Adipose tissue (tissue), 3 donors: ENCODE measurements at places on chromosomes 2 and 18. TPM values are rescaled to one million over a fixed set of nuclear protein-coding genes. Genes with fewer than 3 reads are reported as not detected.

The KCNE4 gene
- polyA plus RNA-seq: 8.2 TPM

The PFN4 gene
- polyA plus RNA-seq: 0.31 TPM

The IL1RL1 gene
- polyA plus RNA-seq: 28.8 TPM

The WNT6 gene
- 1.1 TPM for polyA plus RNA-seq

The SPHKAP gene
- 0.11 TPM for polyA plus RNA-seq

The CDK15 gene
- 0.58 TPM for polyA plus RNA-seq

The CCL20 gene
- 3.4 TPM for polyA plus RNA-seq

The BCL2L11 gene
- polyA plus RNA-seq: 8.3 TPM

The MERTK gene
- polyA plus RNA-seq: 5.3 TPM

The EXOC6B gene
- polyA plus RNA-seq: 8.0 TPM

The C2orf15 gene
- 0.76 TPM for polyA plus RNA-seq

The LIMS4 gene
- 1.6 TPM for polyA plus RNA-seq

The ASB18 gene
- not detected for polyA plus RNA-seq

The STAT4 gene
- 1.7 TPM for polyA plus RNA-seq

The RNF125 gene
- polyA plus RNA-seq: 2.8 TPM

The L3MBTL4 gene
- 1.7 TPM for polyA plus RNA-seq

The SLC9A2 gene
- polyA plus RNA-seq: 0.11 TPM

The RESP18 gene
- not detected for polyA plus RNA-seq

The DNAJC10 gene
- polyA plus RNA-seq: 18.5 TPM
